Activated T-helper 2 cell treated with anti-CD3 and anti-CD28 coated beads, Interferon-gamma antibody, Interleukin-2, Interleukin-4, amounts not matched to agents 10 μg/mL and 5 μg/mL and 100 μg/mL, durations not matched to agents 14 hours and 24 hours and 36 hours (primary cell): ENCODE measurements at places on chromosomes 7 and 10. TPM values are rescaled to one million over a fixed set of nuclear protein-coding genes. Genes with fewer than 3 reads are reported as not detected.

DNA sequence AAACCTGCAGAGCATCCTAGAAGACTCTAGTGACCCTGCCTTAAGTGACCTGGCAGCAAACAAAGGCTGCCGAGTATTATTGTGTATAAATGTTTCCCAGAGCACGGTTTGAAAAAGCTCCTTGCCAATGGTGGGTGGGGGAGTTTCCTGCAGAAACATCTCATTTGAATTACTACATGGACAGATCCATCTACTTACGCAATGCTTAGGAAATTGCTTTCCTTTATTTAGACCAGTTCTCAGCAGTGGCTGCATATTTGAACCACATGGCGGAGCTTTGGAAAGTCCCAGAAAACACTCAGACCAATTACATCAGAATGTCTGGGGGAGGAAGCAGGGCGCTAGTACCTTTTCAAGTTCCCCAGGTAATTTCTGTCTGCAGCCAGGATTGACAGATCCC, 560.9 kb downstream of the SDK1 start:
- no peak for DNase-seq

LIPM gene
- not detected in 2 replicates for total RNA-seq

DNA sequence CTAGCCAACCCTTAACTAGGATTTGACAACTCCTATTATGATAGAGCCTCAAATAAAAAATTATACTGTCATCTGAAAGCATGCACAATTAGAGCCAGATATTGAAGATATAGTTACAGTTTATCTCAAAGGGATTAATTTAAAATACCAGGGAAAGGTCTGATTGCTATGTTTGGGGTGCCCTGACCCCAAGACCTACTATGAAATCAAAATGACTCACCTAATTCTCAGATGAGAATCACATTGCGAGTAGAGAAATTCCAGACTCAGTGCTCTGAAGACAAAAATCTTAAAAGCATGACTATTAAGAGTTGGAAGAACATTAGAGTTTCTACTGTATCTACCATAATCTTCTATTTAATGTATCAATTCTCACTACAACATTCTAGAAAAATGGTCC, 297.1 kb downstream of the AHR start:
- no peak for DNase-seq

MUC3A gene
- 0.11 TPM in 1 of 2 replicates, not detected in the other for total RNA-seq

RBM33 gene
- total RNA-seq, result 79.8 and 80.3 TPM in 2 replicates

FAM25G gene
- total RNA-seq, result not detected in 2 replicates

DNA sequence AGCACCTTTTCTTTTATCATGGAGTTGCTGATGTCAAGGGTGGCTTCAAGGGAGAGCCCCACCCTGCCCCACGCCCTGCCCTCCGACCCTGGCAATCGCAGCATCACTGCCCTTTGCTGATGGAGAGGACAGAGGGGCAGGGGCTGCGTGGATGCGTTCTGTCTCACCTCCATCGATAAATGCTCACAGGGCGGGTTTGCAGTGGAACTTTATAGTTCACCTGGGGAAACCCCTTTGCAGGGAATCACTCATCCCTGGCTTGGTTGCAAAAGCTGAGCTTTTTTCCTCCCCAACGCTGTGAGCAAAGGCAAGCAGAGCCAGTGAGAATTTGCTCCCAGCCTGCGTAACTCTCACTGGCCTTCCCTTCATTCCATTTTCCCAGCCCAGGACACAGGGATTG, 176.8 kb downstream of the WDR37 start:
- no peak for DNase-seq

CRTAC1 gene
- total RNA-seq, result not detected in 2 replicates

DNA sequence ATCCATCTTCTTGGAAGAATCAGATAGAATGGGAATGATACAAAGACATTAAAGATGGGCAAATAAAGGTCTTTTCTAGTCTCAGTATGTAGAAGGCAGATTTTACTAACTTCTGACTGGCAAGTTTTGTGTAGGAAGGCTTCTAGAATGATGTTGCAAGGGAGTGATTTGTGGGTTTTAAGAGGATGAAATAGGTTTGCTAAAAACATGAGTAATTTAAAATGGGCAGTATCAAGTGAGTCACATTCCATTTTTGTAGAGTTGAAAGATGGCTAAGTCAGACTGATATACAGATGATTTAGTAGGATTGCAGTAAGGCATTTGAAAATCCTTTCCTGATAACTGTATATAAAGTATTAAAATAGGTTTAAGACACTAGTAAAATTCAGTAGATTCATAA, 777.4 kb downstream of the SORCS1 start:
- no peak for DNase-seq

DNA sequence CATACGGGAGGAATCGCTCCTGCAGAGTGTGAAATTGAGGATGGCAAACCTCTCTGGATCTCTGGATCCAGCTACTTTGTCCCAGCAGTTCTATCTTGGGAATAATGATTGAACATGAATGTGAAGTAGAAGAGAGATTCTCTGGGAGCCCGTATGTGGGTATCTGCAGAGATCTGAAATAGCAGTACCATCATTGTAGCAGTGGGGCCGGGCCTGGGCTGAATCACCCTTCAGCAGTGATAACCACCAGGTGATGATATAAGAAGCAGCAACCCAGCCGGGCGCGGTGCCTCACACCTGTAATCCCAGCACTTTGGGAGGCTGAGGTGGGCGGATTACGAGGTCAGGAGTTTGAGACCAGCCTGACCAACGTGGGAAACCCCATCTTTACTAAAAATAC, 51.9 kb downstream of the SKIDA1 start:
- DNase-seq, result no peak

- DNase-seq, result no peak
Measured at GRCh38 chr7:148014541-148014940, 576.0 kb upstream of the C7orf33 start.

DNA sequence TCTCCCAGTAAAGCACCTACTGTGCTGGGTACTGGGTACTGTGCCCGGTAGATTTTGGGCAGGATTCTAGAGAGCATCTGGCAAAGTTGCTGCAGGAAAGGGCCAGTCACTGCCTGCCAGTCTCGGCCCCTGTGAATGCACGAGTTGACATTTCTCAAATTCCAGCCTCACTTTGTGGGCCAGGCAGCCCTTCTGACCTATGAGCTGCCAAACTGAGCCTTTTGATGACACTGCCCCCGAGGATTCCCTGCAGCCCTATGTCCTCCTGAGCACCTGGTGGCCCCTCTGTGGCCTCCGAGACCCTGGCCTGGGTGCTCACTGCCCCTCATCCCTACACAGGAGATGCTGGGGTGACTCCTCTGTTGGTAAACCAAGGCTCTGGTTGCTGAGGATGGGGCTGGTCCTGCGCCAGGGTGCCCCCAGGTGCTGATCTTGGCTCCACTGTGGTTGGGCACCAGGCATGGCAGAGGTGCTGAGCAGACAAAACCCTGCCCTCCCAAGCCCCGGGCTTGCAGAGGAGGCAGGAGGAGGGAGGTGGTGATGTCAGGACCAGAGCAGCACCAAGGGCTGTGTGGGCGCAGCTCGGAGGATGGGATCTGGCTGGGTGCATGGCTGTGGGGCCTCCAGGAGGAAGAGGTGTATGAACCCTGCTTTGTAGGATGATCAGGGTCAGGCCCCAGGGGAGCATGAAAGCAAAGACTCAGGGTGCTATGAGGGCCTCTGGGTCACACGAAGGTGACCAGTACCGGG, 16.2 kb downstream of the LHPP start:
- DNase-seq, result no peak

CREB5 gene
- not detected in 2 replicates for total RNA-seq

CUZD1 gene
- total RNA-seq, result 2.5 and 2.9 TPM in 2 replicates

DNA sequence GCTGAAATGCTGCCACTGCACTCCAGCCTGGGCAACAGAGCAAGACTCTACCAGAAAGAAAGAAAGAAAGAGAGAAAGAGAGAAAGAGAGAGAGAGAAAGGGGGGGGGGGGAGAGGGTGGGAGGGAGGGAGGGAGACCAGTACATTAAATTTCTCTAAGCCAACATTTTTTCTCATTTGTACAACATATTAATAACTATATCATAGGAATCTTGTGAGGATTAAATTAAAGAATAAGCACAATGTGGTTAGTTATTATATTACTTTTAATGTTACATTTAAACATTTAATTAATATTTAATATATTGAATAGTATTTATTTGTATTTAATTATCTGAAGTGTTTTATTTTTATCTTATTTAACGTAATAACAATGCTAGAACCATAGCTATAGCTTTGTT, 53.1 kb downstream of the PLXDC2 start:
- no peak for DNase-seq

PPP1R17 gene
- total RNA-seq, result not detected in 2 replicates

- DNase-seq, result no peak
Measured at GRCh38 chr10:111035542-111035941, 41.3 kb upstream of the ADRA2A start.

GRCh38 chr7:84663224-84663623, 468.6 kb upstream of the SEMA3A start:
- no peak for DNase-seq

MRLN gene
- not detected in 2 replicates for total RNA-seq

GRCh38 chr10:128660726-128661125, 534.5 kb upstream of the MKI67 start:
- no peak for DNase-seq

NPFFR1 gene
- not detected in 2 replicates for total RNA-seq

ZNF239 gene
- total RNA-seq, result 0.66 and 0.97 TPM in 2 replicates

DNA sequence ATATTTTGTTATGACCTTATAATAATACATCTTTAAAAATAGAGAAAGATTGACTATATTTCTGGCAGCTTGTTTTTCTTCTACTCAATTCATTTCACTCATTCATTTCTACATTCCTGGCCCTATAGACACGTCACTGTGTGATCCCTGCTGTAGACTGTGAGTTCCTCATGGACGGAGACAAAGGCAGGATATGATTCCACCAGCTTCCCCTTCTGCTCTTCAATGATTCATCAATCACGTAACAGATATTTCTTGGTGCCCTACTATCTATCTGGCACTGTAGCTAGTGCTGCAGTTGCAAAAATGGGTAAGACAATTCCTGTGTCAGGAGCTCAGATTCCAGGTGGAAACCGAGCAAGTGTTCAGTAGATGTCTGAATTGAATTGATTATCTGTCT, 415.0 kb downstream of the SFMBT2 start:
- no peak for DNase-seq

DNA sequence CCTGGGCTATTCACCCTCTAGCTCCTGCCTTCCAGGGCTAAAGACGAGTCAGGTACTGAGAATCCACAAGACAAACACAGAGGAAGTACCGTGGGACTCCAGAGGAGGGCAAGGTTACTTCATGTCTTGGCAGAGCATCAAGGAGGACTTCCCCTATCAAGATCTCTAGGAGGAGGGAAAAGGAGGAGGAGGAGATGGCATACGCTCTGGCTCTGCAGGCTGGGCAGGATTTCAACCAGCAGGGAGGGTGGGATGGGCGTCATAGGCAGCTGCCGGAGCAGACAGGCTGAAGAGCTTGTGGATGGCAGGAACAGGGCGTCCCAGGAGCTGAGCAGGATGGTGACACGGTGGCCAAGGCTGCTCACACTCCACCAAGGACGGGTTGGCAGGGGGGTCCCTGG, 21.3 kb downstream of the MDH2 start:
- DNase-seq, result no peak

DNA sequence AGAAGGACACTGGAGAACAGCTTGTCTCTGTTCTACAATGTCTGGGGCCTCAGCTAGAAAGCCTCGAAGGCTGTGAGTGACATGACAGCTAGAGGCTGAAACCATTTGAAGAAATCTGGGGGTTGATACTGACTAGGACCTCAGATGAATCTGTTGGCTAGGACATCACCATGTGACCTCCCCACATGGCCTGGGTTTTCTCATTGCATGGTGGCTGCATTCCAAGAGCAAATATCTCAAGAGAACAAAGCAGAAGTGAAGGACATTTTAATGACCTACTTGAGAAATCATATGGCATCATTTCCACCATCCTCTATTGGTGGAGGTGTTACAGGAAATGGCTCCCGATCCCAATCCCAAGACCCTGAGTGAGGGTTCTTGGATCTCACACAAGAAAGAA, 450.6 kb upstream of the AUTS2 start:
- no peak for DNase-seq

GRCh38 chr7:28068811-28069216, 111.8 kb downstream of the JAZF1 start:
- DNase-seq, result no peak

- no peak for DNase-seq
Measured at GRCh38 chr10:785861-786214, 96.4 kb upstream of the DIP2C start.

GRCh38 chr10:30704026-30704600, 74.6 kb upstream of the LYZL2 start:
- DNase-seq, result no peak

DNA sequence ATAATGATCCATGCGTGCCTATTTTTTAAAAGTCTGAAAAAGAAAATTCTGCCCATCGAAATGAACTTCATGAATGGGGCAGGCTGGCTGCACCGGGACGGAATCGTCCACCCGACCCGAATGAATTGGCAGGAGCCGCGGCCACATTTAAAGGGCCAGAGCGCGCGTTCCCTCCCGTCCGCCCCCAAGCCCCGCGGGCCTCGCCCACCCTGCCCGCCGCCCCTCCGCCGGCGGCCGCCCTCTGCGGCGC, 319 bp upstream of the GATA3 start:
- DNase-seq, result no peak

DNA sequence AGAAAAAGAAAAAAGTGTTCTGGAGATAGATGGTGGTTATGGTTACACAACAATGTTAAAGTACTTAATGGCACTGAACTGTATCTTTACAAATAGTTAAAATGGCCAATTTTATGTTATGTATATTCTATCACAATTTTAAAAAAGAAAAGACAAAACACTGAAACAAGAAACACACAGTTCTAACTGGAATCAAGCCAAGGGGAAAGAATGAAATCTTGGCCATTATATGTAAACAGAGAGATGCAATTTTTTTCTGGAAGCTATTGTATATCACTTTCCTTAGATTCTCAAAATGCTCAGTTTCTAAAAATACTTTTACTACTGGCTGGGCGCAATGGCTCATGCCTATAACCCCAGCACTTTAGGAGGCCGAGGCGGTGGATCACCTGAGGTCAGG, 4.1 kb downstream of the COA1 start:
- DNase-seq, result no peak

OR9A4 gene
- not detected in 2 replicates for total RNA-seq

GRCh38 chr7:134908289-134908688, 78.0 kb upstream of the AGBL3 start:
- DNase-seq, result no peak

DNA sequence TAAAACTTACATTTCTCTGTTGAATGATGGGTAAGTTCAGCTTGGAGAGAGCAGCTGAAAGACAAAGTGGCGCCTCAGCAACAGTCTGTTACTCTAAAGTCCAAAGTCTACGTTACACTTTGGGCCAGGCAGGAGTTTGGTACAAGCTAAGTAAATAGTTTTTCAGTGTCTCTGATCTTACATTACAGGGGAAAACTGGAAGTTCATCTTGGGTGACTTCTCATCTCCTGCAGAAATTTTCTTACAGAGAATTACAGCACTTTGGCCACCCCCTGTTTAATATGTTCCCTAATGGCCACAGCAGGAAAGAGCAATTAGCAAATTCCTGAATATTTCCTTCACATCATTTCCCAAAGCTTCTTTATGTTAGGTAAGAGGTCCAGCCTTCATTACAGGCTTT, 67.1 kb downstream of the ABCC2 start:
- no peak for DNase-seq

NME8 gene
- total RNA-seq, result not detected in 2 replicates
